ENCODE measurements at places on chromosomes 1 and 21. TPM values are rescaled to one million over a fixed set of nuclear protein-coding genes. Genes with fewer than 3 reads are reported as not detected.

GRCh38 chr1:235275223-235275622 is 52.8 kb downstream of the ARID4B start:
- DNase-seq: no peak

DNA sequence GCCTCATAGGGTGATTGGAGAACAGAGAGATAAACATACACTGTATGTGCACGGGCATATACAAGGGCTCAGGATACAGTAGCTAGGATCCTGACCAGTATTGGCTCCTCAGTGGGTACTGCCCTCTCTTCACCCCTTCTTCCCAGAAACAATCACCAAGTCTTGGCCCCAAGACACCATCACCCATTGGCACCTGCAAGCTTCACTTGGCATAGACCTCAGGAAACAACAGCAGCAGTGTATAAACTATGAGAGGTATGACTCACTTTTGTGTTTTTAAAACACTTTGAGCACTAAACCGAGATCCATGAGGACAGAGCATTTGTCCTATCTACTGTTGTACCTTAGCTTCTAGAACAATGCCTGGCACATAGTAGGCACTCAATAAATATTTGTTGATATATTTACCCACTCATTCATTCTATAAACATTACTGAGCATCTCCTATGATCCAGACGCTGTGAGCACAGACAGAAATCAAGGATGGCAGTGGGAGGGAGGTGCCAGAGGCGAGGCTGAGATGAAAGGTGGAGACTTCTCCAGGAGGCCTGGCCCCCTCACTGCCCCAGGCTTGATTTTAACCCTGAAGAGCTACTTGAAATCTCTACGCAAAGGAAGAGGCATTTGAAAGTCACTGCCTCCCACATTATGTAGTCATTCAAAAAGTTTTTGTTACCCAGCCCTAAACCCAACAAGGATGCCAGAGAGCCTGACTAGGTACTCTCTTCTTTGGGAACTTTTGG is 95.2 kb downstream of the CAMK2N1 start:
- peak; percentile 50 for DNase-seq

DNA sequence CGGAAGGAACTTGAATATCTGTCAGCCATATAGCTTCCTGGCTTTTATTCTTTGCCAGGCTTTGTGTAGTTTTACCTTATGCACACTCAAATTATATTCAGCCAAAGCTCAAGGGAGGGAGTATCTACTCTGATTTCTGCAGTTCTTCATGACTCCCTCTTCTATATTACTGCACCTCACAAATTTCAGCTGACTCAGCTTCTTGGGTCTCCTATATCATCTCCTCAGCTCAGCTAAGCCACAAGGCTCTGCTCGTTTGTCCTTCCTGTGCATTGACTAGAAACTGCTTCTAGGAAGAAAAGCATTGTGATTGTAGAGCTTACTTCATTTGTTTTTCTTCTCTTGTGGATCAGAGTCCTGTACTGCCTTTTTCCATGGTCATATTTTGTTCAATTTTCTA is 37.4 kb downstream of the BTBD8 start:
- DNase-seq: no peak

- DNase-seq: peak; percentile 52
Measured at GRCh38 chr1:202998836-202999750, 8.1 kb upstream of the TMEM183A start.

GRCh38 chr1:96973605-96974004 is 252.0 kb downstream of the PTBP2 start:
- DNase-seq: peak; percentile 33

MEX3A gene
- total RNA-seq: 2.3 TPM
